ENCODE measurements at places on chromosomes 1 and 21.

DNA sequence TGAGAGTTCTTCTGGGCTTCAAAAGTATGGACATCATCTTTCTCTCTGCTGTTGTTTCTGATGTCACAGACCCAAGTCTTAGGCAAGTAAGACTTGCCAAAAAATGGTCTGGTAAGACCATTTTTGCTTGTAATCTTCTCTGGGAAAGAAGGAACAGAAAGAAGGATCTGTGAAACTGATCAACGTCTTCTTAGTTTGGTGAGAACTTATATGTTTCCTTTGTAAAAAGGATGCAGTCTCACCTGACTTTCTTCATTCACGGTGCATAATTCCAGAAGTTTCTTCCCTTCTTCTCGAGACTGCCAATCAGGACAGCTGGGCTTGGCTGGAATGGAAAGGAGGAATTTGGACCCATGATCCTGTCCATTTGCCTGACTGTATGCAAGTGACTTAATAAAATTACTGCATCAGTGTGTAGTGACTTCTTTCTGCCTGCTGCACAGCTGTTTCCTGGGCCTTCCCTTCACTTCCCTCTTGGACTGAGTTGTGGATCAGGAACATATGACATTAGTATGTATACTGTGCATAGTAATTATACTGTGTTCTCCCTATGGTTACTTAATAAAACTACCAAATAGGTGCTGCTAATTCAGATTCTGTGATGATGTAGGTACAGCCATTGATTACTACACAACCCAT is 7.6 kb upstream of the DENND1B start:
- DNase-seq: no peak

DNA sequence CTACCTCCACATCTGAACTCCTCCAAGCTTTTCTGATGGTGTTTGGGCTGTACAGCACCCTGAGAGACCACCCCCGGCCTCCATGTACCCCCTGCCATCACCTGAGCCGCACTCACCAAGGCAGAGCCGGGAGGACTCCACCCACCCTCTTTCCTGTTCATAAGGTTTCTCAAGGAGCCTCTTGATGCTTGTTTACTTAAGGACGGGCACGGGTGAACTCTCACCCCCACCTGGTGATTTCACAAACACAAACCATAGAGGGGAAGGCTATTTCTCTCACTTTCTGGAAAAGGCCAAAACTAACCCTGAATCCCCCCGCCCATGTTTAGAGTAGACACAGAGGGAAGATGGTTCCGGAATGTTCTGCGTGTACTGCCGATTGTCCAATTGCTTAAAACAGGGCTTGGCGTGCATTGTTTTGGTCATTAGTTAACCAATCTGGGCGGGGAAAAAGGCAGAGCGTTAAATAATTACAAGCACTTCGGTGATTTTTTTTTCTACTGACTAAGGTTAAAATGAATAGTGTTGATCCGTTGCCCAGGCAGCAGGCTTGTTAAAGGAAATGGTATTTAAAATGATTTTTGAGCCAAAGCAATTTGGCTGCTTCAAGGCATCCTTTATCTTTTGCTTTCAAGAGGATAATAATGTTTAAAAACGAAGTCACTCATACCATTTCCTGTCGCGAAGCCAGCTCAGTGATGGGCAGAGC is 279.8 kb upstream of the VAMP3 start:
- DNase-seq: no peak

GRCh38 chr1:225318706-225319575 is 108.9 kb downstream of the LBR start:
- peak; percentile 67 for DNase-seq

GRCh38 chr1:21497466-21498061 is 11.7 kb upstream of the ALPL start:
- DNase-seq: no peak

DNA sequence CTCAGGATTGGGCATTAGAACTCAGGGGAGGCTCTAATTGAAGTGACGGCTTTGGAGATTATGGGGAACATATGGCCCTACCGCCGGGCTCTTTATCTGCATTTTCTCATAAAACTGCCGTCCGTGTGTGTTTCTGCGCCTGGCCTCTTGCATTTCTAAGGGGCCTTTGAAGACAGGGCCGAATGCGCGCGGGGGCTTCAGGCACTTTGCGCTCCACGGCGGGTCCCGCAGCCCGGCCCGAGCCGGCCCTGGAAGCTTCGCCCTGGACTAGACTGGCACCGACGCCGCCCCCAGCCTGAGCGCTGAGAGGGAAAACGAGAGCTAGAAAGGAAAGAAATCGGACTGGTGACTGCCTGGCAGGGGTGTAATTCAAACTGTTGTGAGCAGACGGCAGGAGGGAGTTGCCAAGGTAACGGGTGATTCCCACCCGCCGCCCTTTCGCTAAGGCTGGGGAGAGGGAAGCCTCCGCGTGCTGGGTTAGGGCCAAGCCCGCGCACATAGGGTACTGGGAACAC is 120.7 kb downstream of the LMX1A start:
- no peak for DNase-seq

- DNase-seq: no peak
Observed at GRCh38 chr1:41559331-41559730, 74.8 kb upstream of the EDN2 start.

DNA sequence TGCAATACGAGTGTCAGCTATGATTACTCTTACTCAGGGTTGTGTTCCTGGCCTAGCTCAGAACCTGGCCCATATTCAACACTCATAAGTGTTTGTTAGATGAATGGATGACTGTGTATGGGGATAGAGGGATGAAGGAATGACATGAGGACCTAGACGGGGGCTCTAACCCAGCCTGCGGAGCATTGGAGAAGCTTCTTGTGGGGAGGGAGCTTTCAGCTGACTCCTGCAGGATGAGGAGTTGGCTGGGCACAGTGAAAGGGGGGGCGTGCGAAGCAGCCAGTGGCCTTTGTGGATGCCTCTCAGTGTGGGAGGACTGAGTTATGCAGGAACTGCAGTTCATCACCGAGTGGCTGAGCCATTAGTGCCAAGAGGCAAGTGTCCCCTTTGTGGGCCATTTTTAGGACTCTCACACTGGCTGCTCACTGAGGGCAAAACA is 1.2 kb upstream of the EXTL1 start:
- DNase-seq: no peak

DNA sequence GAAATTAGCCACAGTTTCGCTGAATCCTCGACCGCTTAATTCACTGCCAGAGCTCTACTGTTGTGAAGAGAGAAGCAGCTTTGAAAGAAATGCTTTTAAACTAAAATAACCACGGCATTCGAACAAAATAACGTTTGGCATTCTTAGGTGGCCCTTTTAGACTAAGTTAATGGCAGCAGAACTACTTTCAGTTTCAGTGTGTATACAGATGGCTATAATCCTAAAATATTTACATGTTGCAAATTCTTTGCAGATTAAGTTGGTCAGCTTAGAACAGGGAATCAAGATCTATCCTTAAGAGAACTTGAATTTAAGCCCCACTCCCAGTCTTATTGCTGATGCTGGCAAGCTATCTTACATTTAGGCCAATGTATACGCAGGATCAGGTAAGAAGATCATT is 62.7 kb downstream of the ADSS2 start:
- DNase-seq: no peak

DNA sequence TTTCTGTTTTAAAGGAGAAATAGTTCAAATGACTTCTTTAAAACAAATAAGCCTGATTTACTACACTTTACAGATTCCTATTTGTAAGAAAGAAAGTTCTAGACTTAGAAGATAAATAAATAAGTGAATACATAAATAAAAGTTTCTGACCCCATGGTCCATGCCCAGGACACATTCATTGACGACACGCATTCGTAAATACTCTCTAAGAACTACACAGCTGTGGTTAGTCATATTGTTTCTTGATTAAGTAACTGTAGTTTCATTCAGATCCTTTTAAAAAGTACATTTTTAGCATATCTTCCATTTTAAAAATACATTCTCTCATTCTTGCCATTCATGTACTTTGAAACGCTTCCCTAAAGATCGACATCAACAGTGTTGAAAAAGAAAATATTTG is 497.4 kb downstream of the SETD4 start:
- DNase-seq: no peak

DNA sequence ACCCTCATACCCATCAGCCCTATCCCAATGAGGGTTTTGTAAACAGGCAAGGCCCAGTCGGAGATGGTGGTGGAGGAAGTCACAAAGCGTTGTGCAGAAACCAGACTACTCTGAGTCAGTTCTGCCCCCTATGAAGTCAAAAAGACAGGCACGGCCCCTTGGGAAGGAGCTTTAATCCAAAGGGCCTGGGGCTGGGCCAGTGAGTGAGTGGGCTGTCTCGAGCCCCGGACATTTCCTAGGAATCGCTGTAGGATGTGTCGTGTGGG is 442 bp upstream of the AHCYL1 start:
- DNase-seq: peak; percentile 65

DNA sequence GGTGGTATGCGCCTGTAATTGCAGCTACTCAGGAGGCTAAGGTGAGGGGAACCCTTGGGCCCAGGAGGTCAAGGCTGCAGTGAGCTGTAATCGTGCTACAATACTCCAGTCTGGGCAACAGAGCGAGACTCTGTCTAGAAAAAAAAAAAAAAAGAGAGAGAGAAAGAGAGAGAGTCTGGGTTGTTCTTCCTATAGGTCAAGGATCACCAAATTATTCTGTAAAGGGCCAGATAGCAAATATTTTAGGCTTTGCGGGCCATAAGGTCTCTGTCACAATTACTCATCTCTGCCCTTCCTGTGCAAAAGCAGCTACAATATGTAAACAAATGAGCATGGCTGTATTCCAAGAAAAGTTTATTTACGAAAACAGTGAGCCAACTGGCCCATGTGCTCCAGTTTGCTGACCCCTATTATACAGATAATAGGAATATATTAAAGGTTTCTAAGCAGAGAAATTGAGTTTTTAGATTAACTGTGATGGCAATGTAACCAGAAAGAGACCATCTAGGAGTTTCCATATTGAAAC is 2.1 kb downstream of the SASS6 start:
- no peak for DNase-seq

DNA sequence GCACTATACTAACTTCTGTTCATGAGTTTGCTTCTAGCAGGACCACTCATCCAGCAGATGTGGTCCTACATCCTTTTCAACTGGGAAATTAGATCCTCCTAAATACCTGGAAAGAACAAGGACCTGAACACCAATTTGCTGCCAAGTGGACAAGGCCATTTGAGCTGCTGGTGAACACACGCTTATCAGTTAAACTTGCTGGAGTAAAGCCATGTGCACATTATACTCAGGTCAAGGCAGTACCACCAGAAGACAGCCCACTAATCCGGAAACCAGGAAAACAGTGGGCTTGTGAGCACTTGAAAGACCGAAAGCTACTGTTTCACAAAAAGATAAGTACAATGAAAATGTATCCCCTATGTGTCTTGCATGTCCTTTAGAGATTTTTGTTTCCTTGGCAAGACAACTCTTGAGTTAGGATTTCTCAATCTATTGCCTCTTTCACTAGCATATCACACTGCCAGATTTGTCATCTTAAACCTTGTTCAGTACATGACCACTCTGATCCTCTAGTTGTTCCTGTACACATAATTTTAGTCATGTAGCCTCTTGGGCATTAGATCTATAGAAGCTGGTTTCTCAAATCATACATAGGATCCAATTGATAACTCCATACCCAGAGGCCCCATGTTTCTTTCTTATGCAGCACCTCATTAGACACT is 4.5 kb upstream of the REN start:
- no peak for DNase-seq

- no peak for DNase-seq
Observed at GRCh38 chr1:188514917-188515316, 1686.2 kb downstream of the PLA2G4A start.

DNA sequence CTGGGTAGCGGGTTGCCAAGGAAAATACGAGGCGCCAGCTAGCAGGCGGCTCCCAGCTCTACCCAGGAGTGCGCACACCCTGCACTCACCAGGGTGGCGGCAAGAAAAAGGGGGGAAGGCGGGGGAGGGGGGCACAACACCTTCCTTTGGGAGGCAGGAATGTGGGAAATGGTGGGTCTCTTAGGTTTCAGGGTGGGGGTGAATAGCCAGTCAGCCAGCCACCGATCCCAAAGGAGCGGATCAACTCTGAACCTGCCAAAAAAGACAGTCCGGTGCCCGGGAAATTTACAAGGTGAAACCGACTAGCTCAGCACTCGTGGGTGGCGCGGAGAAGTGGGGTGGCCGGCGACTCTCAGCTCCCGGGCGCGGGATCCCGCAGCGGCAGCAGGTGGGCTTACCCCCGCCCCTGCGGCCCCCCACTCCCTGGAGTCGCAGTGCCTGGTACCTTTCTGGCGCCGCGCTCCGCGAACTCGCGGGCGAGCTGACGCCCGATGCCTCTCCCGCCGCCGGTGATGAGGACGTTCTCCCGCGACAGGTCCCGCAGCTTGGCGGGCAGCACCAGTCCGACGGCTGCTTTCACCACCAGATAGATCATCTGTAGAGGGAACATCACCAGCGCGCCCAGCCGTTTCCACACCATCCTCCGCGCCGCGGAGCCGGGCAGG is 1.2 kb downstream of the DHRS3 start:
- no peak for DNase-seq

GRCh38 chr1:77874804-77875445 is 13.5 kb upstream of the NEXN start:
- no peak for DNase-seq

DNA sequence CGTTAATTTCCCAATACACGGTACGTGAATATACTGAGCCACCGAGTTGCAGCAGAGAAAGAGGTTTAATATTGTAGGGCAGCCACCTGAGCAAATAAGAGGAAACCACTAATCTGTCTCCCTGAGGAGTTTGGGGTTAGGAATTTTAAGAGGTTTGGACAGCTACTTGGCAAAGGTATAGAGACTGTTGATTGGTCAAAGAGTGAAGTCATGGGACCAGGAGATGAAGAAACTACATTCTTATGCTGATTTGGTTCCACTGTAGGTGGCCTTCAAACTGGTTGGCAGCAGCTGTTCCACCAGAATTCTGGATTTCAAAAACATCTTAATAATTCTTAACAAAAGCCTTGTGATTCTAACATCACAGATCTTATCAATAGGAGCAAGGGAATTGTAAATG is 485.4 kb upstream of the PRMT6 start:
- DNase-seq: no peak

DNA sequence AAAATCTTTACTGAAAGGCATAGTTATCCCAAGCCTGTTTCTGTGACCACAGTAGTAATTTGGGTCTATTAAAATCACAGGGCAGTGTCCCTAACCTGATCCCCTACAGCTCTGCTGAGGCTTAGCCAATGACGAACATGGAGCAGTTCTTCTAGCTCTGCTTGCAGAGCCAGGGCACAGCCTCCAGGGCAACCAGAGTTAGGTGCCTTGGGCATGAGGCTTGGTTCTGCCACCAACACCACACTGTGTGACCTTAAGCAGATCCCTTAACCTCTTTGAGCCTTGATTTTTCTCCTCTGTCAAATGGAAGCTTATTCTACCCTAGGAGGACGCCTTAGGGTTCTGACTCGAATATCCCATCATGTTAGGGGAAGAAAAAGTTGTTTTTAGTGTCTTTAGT is 86.7 kb upstream of the TLR5 start:
- no peak for DNase-seq

Measured in A549 (cell line).